ENCODE measurements at places on chromosomes 5 and 9.

GRCh38 chr9:110015759-110016158, 192.2 kb downstream of the C9orf152 start:
- no peak for DNase-seq
- no peaks in the 10 kb centered on the region for H3K36me3 ChIP-seq
- peaks cover 5% of the 10 kb centered on the region for H3K4me1 ChIP-seq
- H3K27me3 ChIP-seq, result no peaks in the 10 kb centered on the region
- H3K27ac ChIP-seq, result no peak overlapping the region

DNA sequence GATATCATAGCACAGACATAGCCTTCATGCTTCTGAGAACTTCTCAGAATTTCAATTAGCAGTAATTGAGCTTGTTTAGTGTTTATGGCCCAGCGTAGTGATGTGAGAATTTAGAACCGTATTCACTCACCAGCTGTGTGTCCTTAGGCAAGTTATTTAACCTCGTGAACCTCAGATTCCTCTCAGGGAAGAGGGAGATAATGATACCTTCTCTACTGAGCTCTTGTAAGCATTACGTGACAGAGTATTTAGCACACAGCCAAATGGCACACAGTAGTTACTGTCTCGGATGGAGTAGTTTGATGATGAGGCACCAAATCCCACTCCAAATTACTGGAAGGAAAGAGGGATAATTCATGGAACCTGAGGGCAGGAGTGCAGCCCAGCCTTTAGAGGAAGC, 429.3 kb downstream of the CCDC171 start:
- H3K4me1 ChIP-seq, result no peaks in the 10 kb centered on the region
- H3K36me3 ChIP-seq, result no peaks in the 10 kb centered on the region
- no peak for DNase-seq

GRCh38 chr5:66897356-66897755, 299.2 kb downstream of the CD180 start:
- no peaks in the 10 kb centered on the region for H3K4me1 ChIP-seq
- no peaks in the 10 kb centered on the region for H3K36me3 ChIP-seq
- H3K4me3 ChIP-seq, result no peak overlapping the region
- no peak overlapping the region for H3K27ac ChIP-seq
- DNase-seq, result no peak
- H3K27me3 ChIP-seq, result peaks cover 3% of the 10 kb centered on the region

DNA sequence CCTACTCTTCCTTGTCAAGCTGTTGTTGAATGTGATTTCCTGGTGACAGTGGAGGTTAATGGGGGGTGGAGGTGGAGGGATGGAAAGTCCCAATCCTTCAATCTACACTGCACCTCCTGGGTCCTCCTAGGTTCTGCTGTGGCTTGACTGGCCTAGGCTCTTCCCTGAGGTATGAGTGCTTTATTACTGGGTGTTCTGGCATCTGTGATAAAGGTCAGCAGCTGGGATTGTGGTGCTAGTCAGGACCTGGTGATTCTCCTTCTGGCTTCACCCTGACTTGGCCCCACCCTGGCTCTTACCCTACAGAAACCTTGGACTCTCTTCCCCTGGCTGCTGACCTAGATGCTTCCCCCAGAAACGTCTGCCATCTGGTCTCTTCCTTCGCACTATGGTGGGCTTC, 194.3 kb downstream of the ARHGEF28 start:
- H3K27me3 ChIP-seq, result no peaks in the 10 kb centered on the region
- no peak overlapping the region for H3K27ac ChIP-seq
- H3K36me3 ChIP-seq, result no peaks in the 10 kb centered on the region

- H3K4me1 ChIP-seq, result no peaks in the 10 kb centered on the region
- H3K27me3 ChIP-seq, result peaks cover 2% of the 10 kb centered on the region
- DNase-seq, result no peak
- no peak overlapping the region for H3K27ac ChIP-seq
- H3K36me3 ChIP-seq, result no peaks in the 10 kb centered on the region
These were observed 101.2 kb upstream of the GDNF start for GRCh38 chr5:37940931-37941623.

All from activated B cell treated with CpG ODN at 0.5 μM for 24 hours (primary cell).